ENCODE measurements at places on chromosomes 11 and 22.

GRCh38 chr11:74702383-74703007 lies 28.7 kb downstream of the CHRDL2 start:
- H3K4me1 ChIP-seq = no peaks in the 10 kb centered on the region
- no peaks in the 10 kb centered on the region for H3K27me3 ChIP-seq
- no peak overlapping the region for H3K4me3 ChIP-seq
- H3K27ac ChIP-seq = no peak overlapping the region
- DNase-seq = peak; percentile 84

DNA sequence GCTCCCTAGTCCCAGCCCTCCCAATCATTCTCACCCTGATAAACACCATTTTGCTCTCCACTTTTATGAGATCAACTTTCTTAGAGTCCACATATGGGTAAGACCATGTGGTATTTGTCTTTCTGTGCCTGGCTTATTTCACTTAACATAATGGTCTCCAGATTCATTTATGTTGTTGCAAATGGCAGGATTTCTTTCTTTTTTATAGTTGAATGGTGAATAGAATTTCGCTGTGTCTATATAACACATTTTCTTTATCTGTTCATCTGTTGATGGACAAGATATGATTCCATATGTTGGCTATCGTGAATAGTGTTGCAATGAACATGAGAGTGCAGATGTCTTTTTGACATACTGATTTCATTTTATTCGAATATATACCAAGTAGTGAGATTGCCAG lies 367.4 kb upstream of the ARHGAP42 start:
- no peak overlapping the region for H3K27ac ChIP-seq
- no peak overlapping the region for H3K4me3 ChIP-seq
- no peaks in the 10 kb centered on the region for H3K36me3 ChIP-seq
- DNase-seq = no peak

DNA sequence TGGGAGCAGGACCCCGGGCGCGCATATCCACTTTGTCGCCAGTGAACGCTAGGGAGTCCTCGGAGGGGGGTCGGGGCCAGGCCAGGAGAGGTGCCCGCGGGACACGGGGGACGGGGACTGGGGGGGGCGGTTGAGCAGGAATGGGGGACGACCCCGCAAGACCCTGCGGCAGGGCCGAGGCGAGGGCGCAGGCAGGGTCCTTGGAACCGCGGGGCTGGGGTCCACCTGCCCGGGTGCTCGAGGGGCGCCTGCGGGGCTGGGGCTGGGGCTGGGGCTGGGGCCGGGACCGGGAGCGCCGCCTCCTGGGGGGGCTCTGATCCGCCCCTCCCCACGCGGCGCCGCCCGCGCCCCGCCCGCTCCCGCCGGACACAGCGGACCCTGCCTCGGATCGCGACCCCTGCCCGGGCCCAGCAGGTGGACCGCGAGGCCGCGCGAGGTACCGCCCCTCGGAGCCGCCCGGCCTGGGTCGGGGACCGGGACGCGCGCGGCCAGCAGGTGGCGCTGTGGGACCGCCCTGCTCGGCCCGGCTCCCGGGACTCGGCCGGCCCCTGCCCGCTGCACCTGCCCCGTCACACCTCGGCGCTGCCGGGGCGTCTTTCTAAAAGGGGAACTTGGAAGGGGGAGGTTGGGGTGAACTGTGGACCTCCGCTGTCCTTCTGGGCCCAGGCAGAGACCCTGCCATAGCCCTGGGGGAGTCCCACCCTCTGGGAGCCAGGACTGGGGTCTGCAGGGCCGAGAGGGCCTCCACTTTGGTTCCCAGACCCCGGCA lies 11.0 kb downstream of the CRELD2 start:
- no peak overlapping the region for H3K27ac ChIP-seq
- no peaks in the 10 kb centered on the region for H3K4me1 ChIP-seq
- H3K27me3 ChIP-seq = peaks cover 35% of the 10 kb centered on the region
- H3K4me3 ChIP-seq = peak overlapping the region; percentile 37

GRCh38 chr11:27619039-27619574 lies 81.1 kb downstream of the BDNF start:
- no peaks in the 10 kb centered on the region for H3K27me3 ChIP-seq
- no peak for DNase-seq
- H3K27ac ChIP-seq = no peak overlapping the region
- no peaks in the 10 kb centered on the region for H3K36me3 ChIP-seq
- no peaks in the 10 kb centered on the region for H3K4me1 ChIP-seq

GRCh38 chr22:44080936-44081861 lies 57.1 kb downstream of the PARVB start:
- H3K27ac ChIP-seq = no peak overlapping the region
- H3K4me3 ChIP-seq = no peak overlapping the region
- no peaks in the 10 kb centered on the region for H3K36me3 ChIP-seq
- no peaks in the 10 kb centered on the region for H3K27me3 ChIP-seq
- peaks cover 26% of the 10 kb centered on the region for H3K4me1 ChIP-seq
- DNase-seq = peak; percentile 92

DNA sequence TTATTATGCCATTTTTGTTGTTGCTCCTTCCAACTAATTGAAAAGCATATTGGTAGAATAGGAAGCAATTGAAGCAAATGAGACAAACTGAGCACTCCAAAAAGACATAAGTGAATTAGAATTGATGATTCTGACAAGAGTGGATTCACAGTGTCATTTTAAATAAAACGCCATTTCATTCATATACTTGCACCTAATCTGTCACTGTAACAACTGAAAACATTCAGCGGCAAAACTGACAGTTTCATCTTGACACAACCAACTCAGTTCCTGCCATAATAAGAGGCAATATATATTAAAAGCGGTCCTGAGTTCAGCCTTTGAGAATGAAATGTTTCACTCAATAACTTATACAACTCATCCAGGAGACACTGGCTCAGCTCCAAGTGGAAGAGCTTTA lies 306.8 kb downstream of the CNTN5 start:
- no peak overlapping the region for H3K4me3 ChIP-seq
- no peak for DNase-seq
- no peaks in the 10 kb centered on the region for H3K36me3 ChIP-seq
- no peaks in the 10 kb centered on the region for H3K27me3 ChIP-seq
- no peaks in the 10 kb centered on the region for H3K4me1 ChIP-seq

DNA sequence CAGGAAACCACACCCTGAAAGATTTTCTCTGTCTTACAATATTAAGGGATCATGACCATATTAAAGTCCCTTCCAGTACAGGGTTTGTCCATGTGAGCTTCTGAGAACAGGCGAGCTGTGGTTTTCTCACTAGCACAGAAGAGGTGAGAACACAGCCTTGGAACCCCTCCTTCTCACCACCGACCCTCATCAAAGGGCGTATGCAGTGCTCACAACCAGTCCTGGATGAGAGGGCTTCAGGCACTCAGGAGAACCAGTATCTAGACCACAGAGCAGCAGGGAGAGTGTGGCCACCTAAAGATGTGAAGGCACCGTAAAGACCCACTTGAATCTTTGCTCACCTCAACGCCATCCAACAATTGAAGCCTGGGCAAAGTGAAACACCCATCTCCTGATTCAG lies 397.0 kb downstream of the ETS1 start:
- no peaks in the 10 kb centered on the region for H3K27me3 ChIP-seq
- no peak overlapping the region for H3K4me3 ChIP-seq
- no peak overlapping the region for H3K27ac ChIP-seq
- no peaks in the 10 kb centered on the region for H3K36me3 ChIP-seq

GRCh38 chr11:25658916-25659315 lies 673.0 kb upstream of the ANO3 start:
- no peak overlapping the region for H3K27ac ChIP-seq
- no peak for DNase-seq
- no peaks in the 10 kb centered on the region for H3K36me3 ChIP-seq
- H3K27me3 ChIP-seq = no peaks in the 10 kb centered on the region

DNA sequence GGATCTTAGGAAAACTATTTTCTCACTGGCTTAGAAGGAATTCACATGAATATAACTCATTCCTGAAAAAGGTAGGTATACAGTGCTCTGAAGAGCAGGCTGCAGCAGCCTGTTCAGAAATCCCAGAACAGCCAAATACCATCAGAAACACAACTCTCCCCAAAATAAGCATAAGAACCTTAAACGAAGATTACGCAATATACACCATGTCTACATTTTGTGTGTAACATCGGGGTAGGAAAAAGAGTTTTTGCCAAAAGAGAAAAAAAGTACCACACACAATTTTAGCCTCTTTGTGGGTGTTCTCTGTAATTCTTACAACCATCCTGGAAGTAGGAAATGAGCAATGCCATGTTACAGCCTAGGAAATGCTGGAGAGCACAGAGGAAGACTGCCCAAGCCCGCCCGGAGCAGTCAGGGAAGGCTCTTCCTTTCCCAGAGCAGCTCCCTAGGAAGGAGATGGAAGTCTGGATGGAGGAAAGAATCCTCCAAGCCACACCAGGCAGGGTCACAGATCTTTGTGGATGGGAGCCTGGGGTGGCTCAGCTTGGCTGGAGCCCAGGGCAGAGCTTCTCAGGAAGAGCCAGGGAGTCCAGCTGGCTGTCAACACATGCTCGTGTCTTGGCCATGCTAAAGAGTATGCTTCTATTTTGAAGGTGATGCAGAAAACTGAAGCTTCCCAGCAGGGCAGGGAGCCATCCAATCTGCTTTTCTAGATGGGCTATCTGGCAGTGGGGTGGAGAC lies 49.7 kb upstream of the ARFGAP3 start:
- H3K27me3 ChIP-seq = no peaks in the 10 kb centered on the region
- no peaks in the 10 kb centered on the region for H3K36me3 ChIP-seq
- no peak for DNase-seq
- H3K4me1 ChIP-seq = peaks cover 21% of the 10 kb centered on the region

DNA sequence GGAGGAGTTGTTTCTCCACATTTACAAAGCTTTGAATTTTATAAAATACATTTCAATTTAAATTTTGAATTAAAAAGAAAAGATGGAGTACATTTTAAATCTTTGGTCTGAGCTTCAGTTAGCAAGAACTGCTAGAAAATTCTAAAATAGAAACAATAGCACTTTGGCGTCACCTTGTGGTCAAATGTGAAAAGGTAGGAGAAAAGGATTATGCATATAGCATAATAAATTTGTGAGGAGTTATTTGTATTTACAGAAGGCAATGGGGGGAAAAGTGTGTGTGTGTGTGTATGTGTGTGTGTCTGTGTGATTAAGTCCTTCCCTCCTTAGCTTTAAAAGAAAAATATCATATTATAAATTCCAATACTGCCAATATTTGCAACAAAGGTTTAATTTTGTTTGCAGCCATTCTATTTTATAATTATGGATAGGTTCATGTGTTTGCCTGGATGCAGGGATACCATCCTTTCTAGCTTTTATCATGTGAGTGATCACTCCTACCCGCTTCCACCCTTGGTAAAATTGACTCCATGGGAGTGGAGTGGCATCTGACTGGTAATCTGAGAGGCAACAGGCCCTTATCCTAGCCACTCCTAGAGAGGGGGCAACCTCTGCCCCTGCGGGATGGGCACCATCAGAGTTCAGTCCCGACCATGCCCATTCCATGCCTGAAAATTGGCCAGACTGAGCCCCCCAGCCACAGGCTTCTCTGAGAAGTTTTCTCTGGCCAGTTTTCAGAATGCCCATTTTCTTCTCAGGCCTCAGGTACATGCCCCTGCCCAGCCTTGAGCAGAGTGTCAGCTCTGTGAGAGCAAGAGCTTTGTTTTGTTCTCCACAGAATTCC lies 13.6 kb upstream of the LGR4 start:
- peaks cover 10% of the 10 kb centered on the region for H3K4me1 ChIP-seq
- H3K36me3 ChIP-seq = no peaks in the 10 kb centered on the region
- H3K4me3 ChIP-seq = no peak overlapping the region
- no peak overlapping the region for H3K27ac ChIP-seq

- no peaks in the 10 kb centered on the region for H3K36me3 ChIP-seq
- H3K4me1 ChIP-seq = no peaks in the 10 kb centered on the region
- H3K27ac ChIP-seq = no peak overlapping the region
- H3K4me3 ChIP-seq = no peak overlapping the region
- DNase-seq = no peak
Observed at GRCh38 chr11:119478711-119479285, 55.8 kb upstream of the THY1 start.

DNA sequence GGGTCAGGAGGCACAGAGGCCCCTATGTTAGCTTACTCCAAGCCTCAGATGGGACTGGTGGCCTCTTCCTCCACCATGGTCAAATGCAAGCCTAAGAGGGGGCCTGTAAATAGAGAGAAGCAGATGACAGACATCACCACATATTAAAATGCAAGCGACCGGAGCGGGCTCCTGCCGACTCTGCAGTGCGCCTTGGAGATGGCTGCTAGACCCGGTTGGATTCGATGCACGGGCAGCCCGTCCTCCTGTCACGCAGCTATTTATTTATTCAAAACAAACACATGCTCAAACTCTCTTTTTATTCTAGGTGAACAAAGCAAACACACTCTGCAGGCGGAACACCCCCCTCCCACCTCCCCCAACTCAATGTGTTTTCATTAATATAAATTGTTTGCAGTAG lies 208.0 kb downstream of the DSCAML1 start:
- H3K27me3 ChIP-seq = peaks cover 9% of the 10 kb centered on the region
- H3K36me3 ChIP-seq = no peaks in the 10 kb centered on the region
- no peak overlapping the region for H3K27ac ChIP-seq
- DNase-seq = no peak

GRCh38 chr11:64649291-64649697 lies 58.3 kb downstream of the SLC22A12 start:
- H3K4me1 ChIP-seq = peaks cover 9% of the 10 kb centered on the region

DNA sequence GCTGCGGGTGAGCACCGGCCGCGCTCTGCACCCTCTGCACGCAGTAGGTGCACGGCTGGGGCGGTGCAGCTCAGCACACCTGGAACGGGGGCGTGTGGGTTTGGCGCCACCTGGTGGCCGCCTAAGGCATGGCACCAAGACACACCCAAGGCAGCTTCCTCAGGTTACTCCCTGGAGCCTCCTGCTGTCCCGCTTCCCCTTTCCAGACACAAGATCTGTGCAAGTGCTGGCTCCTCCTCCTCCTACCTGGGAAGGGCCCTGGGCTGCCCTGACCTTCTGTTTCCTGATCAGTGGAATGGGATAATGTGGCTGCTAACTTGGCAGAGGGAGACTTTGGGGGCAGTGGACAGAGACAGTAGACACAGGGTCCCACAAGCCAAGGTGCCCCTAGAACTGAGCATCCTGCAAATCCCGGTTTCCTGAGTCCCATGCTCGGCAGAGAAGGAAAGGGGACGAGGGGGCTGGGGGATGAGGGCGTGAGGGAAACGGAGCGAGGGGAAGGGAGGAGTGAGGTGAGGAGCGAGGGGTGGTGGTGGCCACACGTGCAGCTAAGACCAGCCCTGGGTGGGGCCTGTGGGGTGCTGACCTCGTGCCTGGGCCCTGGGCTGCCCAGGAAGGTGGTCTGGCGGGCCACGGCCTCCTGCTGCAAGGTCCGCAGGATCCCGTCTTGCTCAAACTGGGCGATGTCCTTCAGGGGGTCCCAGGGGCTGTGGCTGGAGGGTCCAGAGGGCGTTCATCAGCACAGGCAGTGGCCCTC lies 34.8 kb upstream of the CARS1 start:
- H3K4me3 ChIP-seq = no peak overlapping the region
- no peaks in the 10 kb centered on the region for H3K36me3 ChIP-seq

DNA sequence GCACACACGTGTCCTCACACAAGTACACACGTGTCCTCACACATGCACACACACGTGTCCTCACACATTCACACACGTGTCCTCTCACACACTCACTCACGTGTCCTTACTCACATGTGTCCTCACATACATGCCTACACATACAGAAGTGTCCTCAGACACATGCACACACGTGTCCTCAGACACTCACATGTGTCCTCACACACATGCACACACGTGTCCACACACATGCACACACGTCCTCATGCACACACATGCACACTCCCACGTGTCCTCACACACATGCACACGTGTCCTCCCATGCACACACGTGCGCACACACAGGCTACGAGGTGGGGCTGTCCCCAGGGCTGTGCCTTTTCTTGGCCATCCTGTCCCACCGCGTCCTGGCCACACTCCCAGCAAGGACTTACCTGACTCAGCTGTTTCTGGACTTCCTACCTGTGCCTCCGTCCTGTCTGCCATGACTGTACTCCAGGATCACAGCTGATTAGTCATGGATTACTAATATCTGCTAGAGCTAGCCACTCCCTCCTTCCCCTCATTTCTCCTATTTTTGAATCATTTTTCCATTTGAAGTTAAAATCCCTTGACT lies 990.2 kb downstream of the BRD1 start:
- no peaks in the 10 kb centered on the region for H3K27me3 ChIP-seq
- H3K4me3 ChIP-seq = no peak overlapping the region

All from neural progenitor cell (in vitro differentiated cells).